ENCODE measurements at places on chromosomes 5 and 9. TPM values are rescaled to one million over a fixed set of nuclear protein-coding genes. Genes with fewer than 3 reads are reported as not detected.
A peak's percentile ranks its signal among the peaks of the same experiment; 100 is the strongest.

The SLC6A18 gene
- total RNA-seq, result not detected

The LCN1 gene
- total RNA-seq, result not detected

DNA sequence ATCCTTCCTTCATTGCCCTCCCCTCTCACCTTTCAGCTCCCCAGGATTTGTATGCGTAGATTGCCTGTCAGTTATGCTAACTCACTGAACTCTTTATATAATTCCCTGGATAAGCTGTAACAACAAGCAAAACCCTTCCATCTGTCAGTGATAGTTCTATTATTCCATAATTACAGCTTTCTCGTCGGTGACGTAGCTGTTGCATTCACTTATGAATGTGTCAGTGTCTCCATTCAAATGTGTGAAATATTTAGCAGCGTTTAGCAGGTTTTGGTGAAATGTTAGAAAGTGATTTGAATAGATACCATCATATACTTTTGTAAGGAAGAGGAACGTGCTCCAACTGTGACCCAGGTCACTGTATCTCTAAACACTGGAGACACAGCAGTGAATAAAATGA lies 45.2 kb downstream of the PIP5K1B start:
- H3K27ac ChIP-seq, result no peak overlapping the region
- no peak overlapping the region for H3K4me3 ChIP-seq
- H3K4me1 ChIP-seq, result peaks cover 16% of the 10 kb centered on the region
- H3K36me3 ChIP-seq, result no peaks in the 10 kb centered on the region
- H3K27me3 ChIP-seq, result no peaks in the 10 kb centered on the region
- DNase-seq, result no peak

GRCh38 chr5:180339583-180340183 lies 13.5 kb downstream of the GFPT2 start:
- H3K4me3 ChIP-seq, result no peak overlapping the region
- H3K27me3 ChIP-seq, result no peaks in the 10 kb centered on the region
- H3K36me3 ChIP-seq, result peaks cover 39% of the 10 kb centered on the region
- DNase-seq, result no peak

DNA sequence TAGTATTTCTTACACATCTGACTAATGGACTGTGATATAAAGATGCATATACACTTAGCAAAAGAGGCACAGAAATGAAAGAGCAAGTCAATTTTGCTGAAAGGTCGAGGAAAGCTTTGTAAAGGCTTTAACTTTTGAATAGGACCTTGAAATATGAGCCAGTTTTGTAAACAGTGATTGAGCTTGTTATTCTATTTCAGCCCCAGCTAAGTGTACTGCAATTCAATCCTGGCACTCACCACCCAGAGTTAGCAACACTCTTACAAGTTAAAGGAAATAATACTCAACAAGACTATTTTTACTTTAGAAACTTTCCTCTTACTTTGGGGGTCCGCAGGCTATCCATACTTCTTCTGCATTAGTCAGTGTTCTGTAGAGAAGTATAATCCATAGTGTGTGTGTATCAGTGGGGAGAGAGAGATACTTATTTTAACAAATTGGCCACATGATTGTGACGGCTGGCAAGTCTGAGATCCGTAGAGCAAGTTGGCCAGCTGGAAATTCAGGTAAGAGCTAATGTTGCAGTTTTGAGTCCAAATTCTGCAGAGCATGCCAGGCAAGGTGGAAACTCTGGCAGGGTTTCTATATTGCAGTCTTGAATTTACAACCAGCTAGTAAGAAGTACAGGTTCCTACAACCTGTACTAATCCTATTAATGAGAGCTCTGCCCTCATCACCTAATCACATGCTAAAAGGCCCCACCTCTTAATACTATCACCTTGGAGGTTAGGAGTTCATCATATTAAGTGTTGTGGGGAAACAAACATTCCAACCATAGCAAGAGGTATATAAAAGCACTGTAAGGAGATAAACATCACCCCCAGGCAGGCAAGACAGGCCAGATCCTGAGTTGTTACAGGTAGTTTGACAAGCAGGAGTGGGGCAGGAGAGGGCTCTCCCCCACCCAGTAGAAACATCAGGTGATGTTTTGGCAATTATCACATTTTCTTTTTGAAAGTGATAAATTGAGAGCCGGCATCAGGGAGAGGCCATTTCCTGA lies 33.6 kb downstream of the IL7R start:
- H3K4me1 ChIP-seq, result no peaks in the 10 kb centered on the region
- H3K36me3 ChIP-seq, result no peaks in the 10 kb centered on the region
- H3K27me3 ChIP-seq, result no peaks in the 10 kb centered on the region
- no peak for DNase-seq
- no peak overlapping the region for H3K27ac ChIP-seq

DNA sequence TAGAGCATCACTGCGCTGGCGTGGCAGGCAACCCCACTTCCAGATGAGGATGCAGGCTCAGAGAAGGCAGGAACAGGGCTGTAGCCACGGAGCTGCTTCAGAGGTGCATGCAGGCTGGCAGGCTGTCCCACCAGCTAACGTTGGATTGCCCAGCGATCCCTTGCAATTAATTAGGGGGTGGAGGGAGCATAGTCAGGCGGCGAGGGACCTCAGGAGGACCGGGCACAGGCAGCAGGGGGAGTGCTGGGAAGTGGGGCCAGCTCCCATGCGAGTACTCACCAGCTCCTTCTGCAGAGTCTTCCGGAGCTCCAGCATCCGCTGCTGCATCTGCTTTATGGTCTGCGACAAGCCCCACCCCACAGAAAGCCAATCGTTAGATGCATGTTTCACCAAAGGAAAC lies 20.3 kb downstream of the ARPC5L start:
- H3K27ac ChIP-seq, result no peak overlapping the region
- H3K27me3 ChIP-seq, result no peaks in the 10 kb centered on the region
- H3K36me3 ChIP-seq, result peaks cover 5% of the 10 kb centered on the region
- DNase-seq, result peak; percentile 54
- peaks cover 31% of the 10 kb centered on the region for H3K4me1 ChIP-seq

- H3K27me3 ChIP-seq, result no peaks in the 10 kb centered on the region
- H3K36me3 ChIP-seq, result 0 out of 2 replicates have a peak, but pooled peaks cover 3% of the 10 kb centered on the region
- no peak overlapping the region for H3K27ac ChIP-seq
These were observed 52.6 kb downstream of the SH3RF2 start for GRCh38 chr5:145988993-145989392.

DNA sequence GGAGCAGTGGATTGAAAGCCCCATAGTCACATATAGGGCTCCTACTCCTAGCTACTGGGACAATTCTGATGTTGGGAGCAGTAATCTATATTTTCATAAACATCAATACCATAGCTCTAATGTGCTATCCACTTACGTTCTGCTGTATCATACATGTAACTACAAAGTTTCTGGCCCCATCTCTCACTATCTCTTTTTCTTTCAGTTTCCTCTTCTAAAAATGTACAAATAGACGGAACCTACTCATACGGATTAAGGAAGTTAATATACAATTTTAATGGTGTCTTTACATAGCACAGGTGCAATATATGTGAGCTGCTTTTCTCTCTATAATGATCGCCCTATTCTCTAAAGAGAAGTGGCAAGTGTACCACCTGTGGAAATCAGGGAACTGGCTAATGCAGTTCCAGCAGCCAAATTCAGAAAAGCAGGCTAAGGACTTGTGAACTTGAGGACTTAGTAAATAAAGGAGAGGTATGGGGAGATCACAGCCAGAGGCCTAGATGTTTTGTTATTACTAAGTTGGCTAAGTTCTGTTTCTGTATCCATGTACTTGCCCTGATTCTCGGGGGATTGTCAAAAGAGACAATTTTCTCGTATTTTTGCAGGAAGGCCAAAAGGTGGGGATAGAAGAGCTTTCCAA lies 1021.9 kb downstream of the CDH12 start:
- H3K36me3 ChIP-seq, result no peaks in the 10 kb centered on the region
- H3K4me1 ChIP-seq, result no peaks in the 10 kb centered on the region
- H3K27ac ChIP-seq, result no peak overlapping the region
- no peak overlapping the region for H3K4me3 ChIP-seq
- no peaks in the 10 kb centered on the region for H3K27me3 ChIP-seq

- peak; percentile 95 for DNase-seq
- H3K27me3 ChIP-seq, result no peaks in the 10 kb centered on the region
- H3K4me1 ChIP-seq, result peaks cover 9% of the 10 kb centered on the region
- no peak overlapping the region for H3K4me3 ChIP-seq
- no peak overlapping the region for H3K27ac ChIP-seq
These were observed 39.1 kb upstream of the RANBP6 start for GRCh38 chr9:6054280-6055099.

DNA sequence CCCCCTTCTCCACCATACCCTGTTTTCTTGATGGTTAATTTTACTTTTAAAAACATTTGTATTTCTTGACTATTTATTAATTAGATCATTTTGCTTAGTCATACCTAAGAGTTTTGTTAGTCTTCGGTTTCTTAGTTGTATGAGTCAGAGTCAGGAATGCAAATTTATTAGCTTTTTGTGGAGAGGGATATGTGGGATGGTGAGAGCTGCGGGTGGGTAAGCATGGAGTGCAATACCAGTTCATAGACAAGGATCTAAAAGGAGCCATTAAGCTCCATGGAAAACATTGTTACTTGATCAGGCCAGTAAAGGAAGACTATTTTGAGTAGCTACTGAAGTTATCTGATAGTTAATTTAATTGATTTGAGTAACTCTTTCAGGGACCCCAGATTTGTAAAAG lies 77.5 kb downstream of the ZSWIM6 start:
- no peaks in the 10 kb centered on the region for H3K27me3 ChIP-seq
- no peak overlapping the region for H3K27ac ChIP-seq
- no peak for DNase-seq
- no peaks in the 10 kb centered on the region for H3K36me3 ChIP-seq
- 0 out of 2 replicates have a peak overlapping the region, but pooled peaks have one; percentile 48 for H3K4me3 ChIP-seq

- no peaks in the 10 kb centered on the region for H3K27me3 ChIP-seq
- H3K4me1 ChIP-seq, result no peaks in the 10 kb centered on the region
- no peak overlapping the region for H3K27ac ChIP-seq
- no peak overlapping the region for H3K4me3 ChIP-seq
- no peaks in the 10 kb centered on the region for H3K36me3 ChIP-seq
These were observed 441.9 kb downstream of the PLK2 start for GRCh38 chr5:58018016-58018415.

Measured in GM23338 (cell line).